ENCODE measurements at places on chromosomes 2 and 18. TPM values are rescaled to one million over a fixed set of nuclear protein-coding genes. Genes with fewer than 3 reads are reported as not detected.

The SPP2 gene
- not detected for total RNA-seq

The GPN1 gene
- total RNA-seq: 28.7 TPM

The CAPN13 gene
- total RNA-seq: 6.0 TPM

The NTSR2 gene
- not detected for total RNA-seq

The ACMSD gene
- not detected for total RNA-seq

The CHRNG gene
- 3.5 TPM for total RNA-seq

The SERPINB4 gene
- not detected for total RNA-seq

The RESP18 gene
- total RNA-seq: not detected

The SLC16A14 gene
- 13.7 TPM for total RNA-seq

The ACAA2 gene
- 45.4 TPM for total RNA-seq

The GPR39 gene
- total RNA-seq: 3.2 TPM

The TMEM185B gene
- total RNA-seq: 20.0 TPM

The TEKT4 gene
- not detected for total RNA-seq

The ALLC gene
- total RNA-seq: 0.16 TPM

The RNF125 gene
- total RNA-seq: 10.9 TPM

Data from urinary bladder (tissue), 4 donors.